ENCODE measurements at places on chromosomes 7 and 10.

- no peak for DNase-seq
Measured at GRCh38 chr10:61758433-61758832, 95.7 kb downstream of the CABCOCO1 start.

GRCh38 chr7:128827248-128827958 is 2.8 kb upstream of the FLNC start:
- DNase-seq, result peak; percentile 62

GRCh38 chr10:22988581-22989360 is 60.9 kb downstream of the ARMC3 start:
- DNase-seq, result peak; percentile 31

- no peak for DNase-seq
Measured at GRCh38 chr10:125190946-125191345, 30.6 kb upstream of the CTBP2 start.

GRCh38 chr10:79136236-79137005 is 67.7 kb downstream of the ZMIZ1 start:
- no peak for DNase-seq

DNA sequence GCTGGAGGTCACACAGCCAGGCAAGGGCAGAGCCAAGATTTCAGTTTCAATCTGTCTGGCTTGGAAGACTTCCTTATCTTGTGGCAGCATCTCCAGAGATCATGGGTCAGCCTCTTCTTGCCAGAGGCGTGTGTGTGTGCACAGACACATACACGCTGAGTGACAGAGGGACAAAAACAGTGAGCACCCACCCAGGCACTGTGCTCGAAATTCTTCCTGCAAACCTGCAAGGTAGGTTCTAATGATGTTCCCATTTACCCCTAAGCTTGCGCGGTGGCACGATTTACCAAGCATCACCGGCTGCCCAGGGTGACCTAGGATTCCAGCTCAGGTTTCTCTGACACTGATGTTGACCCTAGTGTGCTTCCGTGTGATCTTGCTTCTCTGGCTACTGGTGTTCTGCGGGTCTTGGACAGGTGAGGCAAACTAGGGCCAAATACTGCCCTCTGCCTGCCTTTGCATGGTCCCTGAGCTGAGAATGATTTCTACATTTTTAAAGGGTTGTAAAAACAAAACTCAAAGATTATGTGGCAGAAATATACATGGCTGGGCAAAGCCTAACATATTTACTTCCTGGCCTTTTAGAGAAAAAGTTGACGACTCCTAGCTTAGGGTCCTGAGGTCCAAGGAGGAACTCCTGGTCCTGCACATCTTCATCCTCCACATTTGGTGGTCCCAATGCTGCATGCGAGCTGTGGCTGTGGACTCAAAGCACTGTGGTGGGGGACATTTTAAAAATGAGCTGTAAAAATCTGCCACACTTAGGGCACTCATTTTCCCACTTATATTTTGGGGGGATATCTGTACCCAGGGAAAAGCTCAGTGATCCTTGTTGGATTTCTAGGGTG is 268.5 kb downstream of the RPS24 start:
- DNase-seq, result no peak

- DNase-seq, result no peak
Measured at GRCh38 chr7:35454575-35455385, 200.9 kb upstream of the TBX20 start.

DNA sequence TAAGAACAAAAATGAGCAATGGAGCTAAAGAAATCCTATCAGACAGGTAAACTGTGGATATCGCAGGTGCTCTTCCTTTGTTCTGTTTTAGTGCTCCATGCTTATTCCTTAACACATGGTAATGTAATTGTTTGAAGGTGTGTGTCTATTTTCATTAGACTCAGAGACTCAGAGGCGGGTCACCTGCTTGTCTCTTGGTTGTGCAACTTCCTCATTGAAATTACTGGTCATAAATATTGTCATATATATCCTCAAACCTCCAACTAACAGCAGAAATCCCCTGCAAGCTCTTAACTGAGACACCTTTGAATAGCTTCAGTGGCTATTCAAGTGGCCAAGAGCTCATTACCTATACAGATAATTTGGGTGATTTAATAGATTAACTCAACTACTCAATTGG is 177.2 kb downstream of the PTN start:
- DNase-seq, result no peak
